ENCODE measurements at places on chromosomes 6 and 20.

- DNase-seq, result no peak
Observed at GRCh38 chr20:34010405-34010931, 16.8 kb downstream of the RALY start.

DNA sequence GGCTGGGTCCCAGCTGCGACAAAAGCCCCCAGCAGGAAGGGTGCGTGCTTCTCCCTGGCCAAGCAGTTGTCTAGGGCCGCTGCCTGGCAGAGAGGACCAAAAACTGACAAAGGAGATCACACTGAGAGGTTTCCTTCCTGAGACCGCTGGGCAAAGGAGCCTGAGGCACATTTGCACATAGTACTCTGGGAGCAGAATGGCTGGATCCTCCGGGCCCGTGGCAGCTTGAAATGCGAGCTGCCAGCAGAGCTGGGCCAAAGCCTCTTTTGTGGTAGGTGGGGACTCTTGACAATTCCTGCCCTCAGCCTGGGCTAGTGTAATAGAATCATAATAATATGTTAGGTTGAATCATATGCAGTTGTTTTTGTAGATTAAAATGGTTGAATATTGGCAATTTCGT is 33.1 kb upstream of the RNF8 start:
- no peak for DNase-seq

GRCh38 chr6:86856937-86857563 is 80.3 kb upstream of the HTR1E start:
- DNase-seq, result no peak

DNA sequence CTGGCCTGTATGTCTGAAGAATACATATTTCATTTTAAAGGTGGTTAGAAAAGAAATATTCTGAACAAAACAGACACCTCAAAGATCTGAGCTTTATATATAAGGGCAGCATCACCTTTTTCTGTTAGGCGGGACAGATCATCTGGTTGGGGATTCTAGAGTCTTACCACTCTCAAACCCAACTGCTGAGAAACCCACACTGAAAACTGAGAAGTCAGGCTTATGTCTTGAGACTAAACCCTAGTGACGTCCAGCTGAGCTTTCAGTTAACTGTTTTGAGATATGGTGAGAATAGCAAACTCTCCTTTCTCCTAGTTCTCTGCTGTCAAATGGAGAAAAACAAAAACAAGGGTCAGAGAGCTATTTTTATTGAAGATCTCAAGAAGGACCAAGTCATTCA is 63.7 kb upstream of the CCN6 start:
- DNase-seq, result no peak

GRCh38 chr6:34333858-34334257 is 58.6 kb downstream of the NUDT3 start:
- DNase-seq, result no peak

- no peak for DNase-seq
Observed at GRCh38 chr6:11835065-11835464, 56.5 kb upstream of the ADTRP start.

GRCh38 chr6:160253292-160253691 is 5.3 kb downstream of the SLC22A2 start:
- no peak for DNase-seq

GRCh38 chr20:49727894-49728885 is 14.5 kb upstream of the B4GALT5 start:
- no peak for DNase-seq

DNA sequence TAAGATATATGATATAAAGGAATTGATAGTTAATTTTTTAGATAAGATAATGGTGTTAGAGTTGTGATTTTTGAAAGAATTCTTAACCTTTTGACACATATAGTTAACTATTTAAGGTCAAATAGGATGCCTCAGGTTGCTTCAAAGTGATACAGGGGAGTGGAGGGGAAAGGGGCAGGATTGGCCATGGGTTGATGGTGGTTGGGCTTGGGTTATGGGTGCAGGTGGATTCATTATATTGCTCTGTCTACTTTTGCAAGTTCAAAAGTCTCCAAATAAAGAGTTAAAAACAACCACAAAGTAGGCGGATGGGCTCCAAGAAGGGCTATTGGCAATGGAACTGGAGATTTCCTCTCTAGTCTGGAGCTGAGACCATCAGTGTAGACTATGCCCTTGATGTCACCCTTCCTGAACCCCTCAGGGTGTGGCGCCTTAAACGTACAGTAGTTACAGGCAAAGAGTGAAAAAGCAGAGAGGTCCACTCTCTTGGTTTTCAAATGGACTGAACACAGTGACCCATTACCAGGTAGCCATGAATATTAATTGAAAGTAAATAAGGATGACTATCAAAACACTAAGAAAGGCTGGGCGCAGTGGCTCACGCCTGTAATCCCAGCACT is 81.2 kb downstream of the PTPN1 start:
- no peak for DNase-seq

DNA sequence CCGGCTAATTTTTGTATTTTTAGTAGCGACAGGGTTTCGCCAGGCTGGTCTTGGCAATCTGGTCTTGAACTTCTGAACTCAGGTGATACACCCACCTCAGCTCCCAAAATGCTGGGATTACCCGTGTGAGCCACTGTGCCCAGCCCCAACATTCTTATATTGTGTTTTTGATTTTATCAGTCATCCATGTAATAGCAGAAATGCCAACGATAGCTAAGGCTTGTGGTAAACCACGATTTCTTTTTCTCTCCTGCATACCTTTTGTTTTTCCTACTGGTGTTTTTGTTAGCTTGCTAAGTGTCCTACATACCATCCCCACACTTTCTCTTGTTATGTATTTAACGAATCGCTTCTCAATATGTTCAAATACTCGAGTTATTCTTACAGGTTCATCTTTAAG is 12.1 kb downstream of the PHACTR2 start:
- no peak for DNase-seq

GRCh38 chr6:53216301-53216700 is 67.7 kb upstream of the GCM1 start:
- DNase-seq, result no peak

DNA sequence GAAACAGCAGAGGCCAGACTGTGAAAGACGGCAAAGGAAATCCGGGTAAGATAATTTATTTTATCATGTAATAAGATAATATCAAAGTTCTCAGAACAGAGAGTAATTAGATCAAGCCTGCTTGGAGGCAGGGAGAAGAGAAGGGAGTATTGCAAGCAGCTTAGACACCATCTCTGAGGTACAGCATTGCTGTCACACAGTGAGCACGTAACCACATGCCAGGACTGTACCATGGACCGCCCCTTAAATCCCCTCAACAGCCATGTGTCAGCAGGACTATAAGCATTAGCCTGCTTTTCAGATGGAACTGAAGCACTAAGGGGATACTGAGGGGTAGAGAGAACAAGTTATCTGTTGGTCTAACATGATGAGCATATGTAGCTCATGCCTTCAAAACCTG is 141.5 kb downstream of the C6orf118 start:
- DNase-seq, result no peak

DNA sequence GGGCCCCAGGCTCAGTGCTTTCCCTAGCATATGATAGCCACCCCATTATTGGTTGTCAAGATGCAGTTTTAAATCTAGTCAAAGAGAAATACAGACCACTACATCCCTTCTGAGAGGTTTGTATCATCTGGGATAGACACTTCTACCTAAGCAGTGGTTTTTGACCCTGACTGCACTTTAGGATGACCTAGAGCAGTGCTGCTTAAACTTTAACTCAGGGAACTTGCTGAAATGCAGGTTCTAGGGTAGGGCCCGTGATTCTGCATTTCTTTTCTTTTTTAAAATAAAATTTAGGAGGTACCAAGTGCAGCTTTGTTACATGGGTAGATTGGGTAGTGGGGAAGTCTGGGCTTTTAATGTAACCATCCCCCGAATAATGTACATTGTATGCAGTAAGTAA is 18.7 kb downstream of the TM9SF4 start:
- DNase-seq, result no peak

DNA sequence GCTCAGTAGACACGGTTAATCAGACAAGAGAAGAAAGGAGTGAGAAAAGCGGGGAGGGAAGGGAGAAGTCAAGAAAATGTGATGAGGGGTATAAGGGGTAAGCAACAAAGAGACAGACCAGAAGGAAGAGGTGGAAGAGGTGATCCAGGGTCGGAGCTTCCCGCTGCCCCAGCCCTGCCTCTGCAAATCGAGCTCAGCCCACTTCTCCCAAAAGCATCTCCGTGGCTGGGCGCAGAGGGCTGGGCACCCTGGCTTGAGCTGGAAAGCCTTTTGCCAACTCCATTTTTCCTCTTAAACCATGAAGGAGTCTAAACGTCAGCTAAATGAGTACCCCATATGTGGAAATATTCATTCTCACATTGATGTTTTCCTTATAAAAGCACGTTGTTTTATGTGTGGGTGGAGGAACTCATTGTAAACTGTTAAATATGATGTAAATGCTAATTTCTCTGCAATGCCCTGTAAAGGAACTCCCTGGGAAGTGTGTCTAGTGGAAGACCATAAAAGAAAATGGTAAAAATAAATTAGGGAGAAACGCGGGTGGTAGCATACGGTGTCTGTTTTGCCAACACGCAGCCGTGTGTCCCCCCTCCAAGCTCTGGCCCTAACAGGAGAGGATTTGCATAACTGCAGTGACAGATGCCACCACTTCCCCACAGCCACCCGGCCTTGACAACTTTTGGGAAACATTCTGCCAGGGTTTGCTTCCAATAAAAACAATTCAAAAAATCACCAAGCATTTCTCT is 55.2 kb upstream of the MAFB start:
- DNase-seq, result no peak

GRCh38 chr6:149809798-149810197 is 54.4 kb downstream of the LRP11 start:
- no peak for DNase-seq

- DNase-seq, result no peak
Observed at GRCh38 chr6:40754461-40755045, 167.4 kb upstream of the LRFN2 start.

DNA sequence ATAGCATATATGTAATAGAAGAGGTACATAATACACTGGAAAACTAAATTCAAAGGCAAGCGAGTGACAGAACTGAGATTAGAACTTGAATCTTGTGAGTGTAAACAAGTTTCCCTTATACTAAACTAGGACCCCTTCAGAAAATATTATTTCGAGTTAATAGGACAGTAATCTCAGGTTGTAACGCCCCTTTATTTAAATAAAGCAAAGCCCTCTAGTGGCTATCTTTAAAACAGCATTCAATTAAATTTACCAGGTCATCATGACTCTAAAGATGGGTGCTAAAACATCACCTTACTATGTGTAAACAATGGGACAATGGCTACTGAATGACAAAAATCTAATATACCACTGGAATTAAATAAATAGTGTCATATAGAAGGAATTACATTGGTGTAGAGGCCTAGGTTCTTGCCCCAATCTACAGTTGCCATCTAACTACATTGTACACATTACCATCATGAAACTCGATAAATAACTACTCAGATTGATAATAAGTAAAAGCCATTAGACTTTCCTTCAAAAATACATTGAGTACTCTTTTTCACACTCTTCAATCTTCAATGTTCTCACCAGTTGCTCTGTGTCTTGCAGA is 255.4 kb upstream of the IRAK1BP1 start:
- DNase-seq, result no peak

GRCh38 chr6:34145161-34146020 is 496 bp downstream of the GRM4 start:
- no peak for DNase-seq

GRCh38 chr6:128538763-128539162 is 18.4 kb upstream of the PTPRK start:
- DNase-seq, result no peak

- DNase-seq, result no peak
Observed at GRCh38 chr20:34595377-34596184, 37.1 kb downstream of the MAP1LC3A start.

GRCh38 chr6:11833626-11834592 is 55.3 kb upstream of the ADTRP start:
- no peak for DNase-seq

- DNase-seq, result no peak
Observed at GRCh38 chr20:64047968-64048401, 1.5 kb downstream of the SOX18 start.

GRCh38 chr6:156021746-156022396 is 566.2 kb upstream of the NOX3 start:
- no peak for DNase-seq

GRCh38 chr20:20734475-20734948 is 22.1 kb upstream of the RALGAPA2 start:
- DNase-seq, result no peak

GRCh38 chr20:53763707-53764414 is 170.2 kb upstream of the ZNF217 start:
- DNase-seq, result no peak

GRCh38 chr6:46024124-46024769 is 8.6 kb upstream of the CLIC5 start:
- DNase-seq, result no peak

GRCh38 chr6:10425975-10426780 is 11.3 kb upstream of the TFAP2A start:
- DNase-seq, result no peak

- no peak for DNase-seq
Observed at GRCh38 chr6:11495565-11496145, 41.9 kb upstream of the TMEM170B start.

- no peak for DNase-seq
Observed at GRCh38 chr6:26388014-26388413, 5.1 kb downstream of the BTN2A2 start.

DNA sequence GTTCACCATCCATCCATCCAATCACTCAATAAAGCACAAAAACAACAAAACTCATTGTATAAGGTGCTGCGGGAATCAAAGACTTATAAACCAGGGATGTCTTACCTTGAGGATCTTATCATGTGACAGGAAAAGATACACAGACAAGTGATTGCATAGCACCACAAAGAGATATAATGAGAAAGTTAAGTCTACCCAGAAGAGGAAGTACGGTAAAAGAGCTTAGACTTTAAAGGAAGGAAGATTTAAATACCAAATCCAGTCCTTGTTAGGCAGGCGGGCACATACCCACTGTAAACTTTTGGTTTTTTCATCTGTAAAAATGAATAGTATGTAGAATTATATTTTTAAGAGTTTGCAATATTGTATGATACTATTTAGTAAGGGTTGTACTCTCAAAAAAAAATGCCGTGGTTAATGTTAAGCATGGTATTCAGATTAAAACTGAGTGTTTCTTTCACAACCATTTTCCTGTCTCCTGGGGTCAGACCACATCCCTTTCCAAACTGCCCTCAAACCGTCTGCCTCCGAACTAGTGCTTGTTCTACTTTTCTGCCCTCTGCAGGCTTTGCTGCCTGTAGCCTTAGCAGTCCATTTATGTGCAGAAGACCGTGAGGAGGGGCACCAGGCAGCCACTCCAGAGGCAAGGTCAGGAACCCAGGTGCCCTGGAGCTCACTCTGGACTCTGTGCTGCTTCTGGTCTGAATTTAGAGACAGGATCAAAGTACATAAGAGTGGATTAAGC is 179.5 kb upstream of the SYNDIG1 start:
- DNase-seq, result peak; percentile 7

DNA sequence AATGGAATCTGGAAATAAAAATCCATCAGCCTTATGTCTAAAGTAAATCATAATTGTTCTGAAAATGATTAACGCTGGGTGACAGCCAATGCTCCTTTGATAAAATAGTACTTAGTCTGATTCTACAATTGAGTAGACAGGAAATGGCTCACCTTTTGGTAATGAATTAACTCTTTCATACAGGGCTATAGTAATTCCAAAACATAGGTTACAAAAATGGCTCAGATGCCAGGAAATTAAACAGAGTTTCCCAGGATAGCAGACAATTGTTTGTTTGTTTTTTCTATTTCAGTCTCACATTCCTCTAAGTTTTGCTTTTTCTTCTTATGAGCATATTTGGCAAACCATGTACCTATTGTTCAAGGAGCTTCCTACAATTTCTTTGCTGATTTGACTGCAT is 257.2 kb upstream of the EPHA7 start:
- no peak for DNase-seq

All from hippocampal formation (tissue), 2 donors.